ENCODE measurements at places on chromosomes 16 and 17.

DNA sequence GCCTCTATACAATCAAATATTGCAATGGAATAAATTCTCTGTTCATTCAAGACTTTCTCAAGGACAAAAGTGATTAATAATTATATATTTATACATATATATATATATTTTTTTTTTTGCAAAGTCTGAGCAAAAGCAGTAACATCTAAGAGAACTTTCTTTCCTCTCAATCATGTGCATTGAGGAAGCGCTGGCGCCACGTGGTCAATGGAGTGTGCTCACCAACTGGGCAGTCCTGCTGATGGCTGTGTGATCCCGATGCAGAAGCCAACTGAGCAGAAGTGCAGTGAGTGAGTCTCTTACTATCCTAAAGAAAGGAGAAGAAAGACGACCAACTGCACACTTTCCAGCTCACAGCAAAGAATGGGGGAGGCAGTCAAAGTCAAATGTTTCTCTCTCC lies 37.2 kb upstream of the ULK2 start:
- no peaks in the 10 kb centered on the region for H3K4me1 ChIP-seq
- H3K27ac ChIP-seq = no peak overlapping the region
- no peaks in the 10 kb centered on the region for H3K27me3 ChIP-seq
- no peaks in the 10 kb centered on the region for H3K36me3 ChIP-seq

- no peak overlapping the region for H3K27ac ChIP-seq
- no peaks in the 10 kb centered on the region for H3K27me3 ChIP-seq
- H3K4me3 ChIP-seq = no peak overlapping the region
- DNase-seq = no peak
- no peaks in the 10 kb centered on the region for H3K4me1 ChIP-seq
- no peaks in the 10 kb centered on the region for H3K36me3 ChIP-seq
Observed at GRCh38 chr16:78574571-78574970, 475.1 kb downstream of the WWOX start.

- H3K27me3 ChIP-seq = no peaks in the 10 kb centered on the region
- no peaks in the 10 kb centered on the region for H3K36me3 ChIP-seq
- no peak for DNase-seq
- no peak overlapping the region for H3K4me3 ChIP-seq
- no peak overlapping the region for H3K27ac ChIP-seq
- no peaks in the 10 kb centered on the region for H3K4me1 ChIP-seq
Observed at GRCh38 chr16:80150978-80151721, 389.6 kb upstream of the DYNLRB2 start.

DNA sequence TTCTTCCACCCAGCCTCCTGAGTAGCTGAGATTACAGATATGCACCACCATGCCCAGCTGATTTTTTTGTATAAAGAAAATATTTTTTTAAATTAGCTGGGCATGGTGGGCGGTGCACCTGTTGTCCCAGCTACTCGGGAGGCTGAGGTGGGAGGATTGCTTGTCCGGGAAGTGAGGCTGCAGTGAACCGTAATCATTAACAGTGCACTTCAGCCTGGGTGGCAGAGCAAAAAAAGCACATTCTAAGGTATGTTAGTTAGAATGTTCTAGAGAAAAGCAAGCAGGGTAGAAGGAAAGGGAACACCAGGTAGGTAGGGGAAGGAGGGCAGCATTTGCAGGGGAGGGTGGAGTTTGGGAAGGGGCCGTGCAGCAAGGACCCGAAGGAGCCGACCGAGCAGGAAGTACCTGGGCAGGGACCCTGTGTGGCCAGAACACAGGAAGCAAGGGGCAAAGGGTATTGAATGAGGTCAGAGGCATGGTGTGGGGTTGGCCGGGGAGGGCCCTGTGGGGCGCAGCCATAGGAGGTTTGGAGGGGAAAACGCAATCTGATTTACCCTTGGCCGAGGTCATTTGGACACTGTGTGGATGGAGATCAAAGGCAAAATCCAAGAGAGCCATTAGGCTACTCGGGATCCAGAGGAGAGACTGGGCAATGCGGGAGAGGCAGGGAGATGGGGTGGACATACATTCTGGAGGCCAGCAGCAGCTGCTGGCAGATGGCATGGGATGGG lies 2.3 kb downstream of the C17orf99 start:
- H3K36me3 ChIP-seq = no peaks in the 10 kb centered on the region
- DNase-seq = no peak
- H3K4me1 ChIP-seq = peaks cover 23% of the 10 kb centered on the region
- H3K27me3 ChIP-seq = no peaks in the 10 kb centered on the region
- H3K4me3 ChIP-seq = no peak overlapping the region

GRCh38 chr17:7834542-7834956 lies 532 bp downstream of the KDM6B start:
- peak overlapping the region; percentile 75 for H3K4me3 ChIP-seq
- no peaks in the 10 kb centered on the region for H3K27me3 ChIP-seq
- peak; percentile 69 for DNase-seq
- peaks cover 9% of the 10 kb centered on the region for H3K4me1 ChIP-seq

DNA sequence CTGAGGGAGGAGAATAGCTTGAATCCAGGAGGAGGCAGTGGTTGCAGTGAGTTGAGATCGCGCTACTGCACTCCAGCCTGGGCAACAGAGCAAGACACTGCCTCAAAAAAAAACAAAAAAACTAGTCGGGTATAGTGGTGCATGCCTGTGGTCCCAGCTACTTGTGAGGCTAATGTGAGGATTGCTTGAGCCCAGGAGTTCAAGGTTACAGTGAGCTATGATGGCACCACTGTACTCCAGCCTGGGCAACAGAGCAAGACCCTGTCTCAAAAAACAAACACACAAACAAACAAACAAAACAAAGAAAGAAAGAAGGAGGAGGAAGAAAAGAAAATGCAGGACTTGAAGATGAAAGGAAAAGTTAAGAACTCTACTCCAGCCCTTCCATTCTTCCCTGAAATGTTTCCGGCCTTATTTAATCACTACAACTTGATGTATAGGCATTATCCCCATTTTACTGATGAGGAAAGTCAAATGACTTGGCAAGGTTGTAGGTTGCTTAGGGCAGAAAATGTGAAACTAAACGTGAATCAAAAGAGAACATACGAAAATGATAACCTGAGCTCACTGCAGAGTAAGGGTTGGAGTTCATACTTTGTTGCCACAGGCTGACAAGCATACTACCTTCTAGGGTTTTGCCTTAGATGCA lies 30.0 kb downstream of the PSME3IP1 start:
- peaks cover 21% of the 10 kb centered on the region for H3K4me1 ChIP-seq
- H3K4me3 ChIP-seq = no peak overlapping the region
- no peak overlapping the region for H3K27ac ChIP-seq
- peaks cover 88% of the 10 kb centered on the region for H3K36me3 ChIP-seq

GRCh38 chr17:40139566-40140058 lies 725 bp upstream of the CASC3 start:
- H3K36me3 ChIP-seq = peaks cover 64% of the 10 kb centered on the region
- peak overlapping the region; percentile 81 for H3K4me3 ChIP-seq
- H3K27me3 ChIP-seq = no peaks in the 10 kb centered on the region
- peaks cover 27% of the 10 kb centered on the region for H3K4me1 ChIP-seq
- DNase-seq = no peak
- peak overlapping the region; percentile 95 for H3K27ac ChIP-seq

- no peak overlapping the region for H3K4me3 ChIP-seq
- no peak for DNase-seq
- no peaks in the 10 kb centered on the region for H3K27me3 ChIP-seq
Observed at GRCh38 chr17:21425736-21426135, 49.6 kb downstream of the KCNJ12 start.

DNA sequence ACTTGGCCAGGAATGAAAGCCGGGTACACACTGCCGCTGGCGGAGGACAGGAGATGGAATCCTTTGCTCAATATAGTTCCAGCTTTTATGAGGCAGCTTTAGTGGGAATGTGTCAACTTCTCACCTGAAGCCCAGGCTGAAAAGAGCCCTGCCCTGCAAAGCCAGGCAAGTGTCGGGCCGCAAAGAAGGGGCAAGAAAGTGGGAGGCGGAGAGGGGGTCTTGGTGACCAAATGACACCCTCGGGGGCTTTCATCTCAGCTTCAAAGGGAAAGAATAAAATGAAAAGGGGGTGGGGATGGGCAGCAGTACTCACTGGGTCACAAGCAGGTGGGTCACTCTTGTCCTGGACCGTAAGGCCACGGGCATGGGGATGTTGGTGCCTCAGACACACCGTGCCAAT lies 62.9 kb downstream of the C16orf95 start:
- H3K27ac ChIP-seq = no peak overlapping the region
- DNase-seq = no peak
- H3K4me3 ChIP-seq = no peak overlapping the region
- H3K36me3 ChIP-seq = no peaks in the 10 kb centered on the region
- no peaks in the 10 kb centered on the region for H3K4me1 ChIP-seq
- H3K27me3 ChIP-seq = no peaks in the 10 kb centered on the region

DNA sequence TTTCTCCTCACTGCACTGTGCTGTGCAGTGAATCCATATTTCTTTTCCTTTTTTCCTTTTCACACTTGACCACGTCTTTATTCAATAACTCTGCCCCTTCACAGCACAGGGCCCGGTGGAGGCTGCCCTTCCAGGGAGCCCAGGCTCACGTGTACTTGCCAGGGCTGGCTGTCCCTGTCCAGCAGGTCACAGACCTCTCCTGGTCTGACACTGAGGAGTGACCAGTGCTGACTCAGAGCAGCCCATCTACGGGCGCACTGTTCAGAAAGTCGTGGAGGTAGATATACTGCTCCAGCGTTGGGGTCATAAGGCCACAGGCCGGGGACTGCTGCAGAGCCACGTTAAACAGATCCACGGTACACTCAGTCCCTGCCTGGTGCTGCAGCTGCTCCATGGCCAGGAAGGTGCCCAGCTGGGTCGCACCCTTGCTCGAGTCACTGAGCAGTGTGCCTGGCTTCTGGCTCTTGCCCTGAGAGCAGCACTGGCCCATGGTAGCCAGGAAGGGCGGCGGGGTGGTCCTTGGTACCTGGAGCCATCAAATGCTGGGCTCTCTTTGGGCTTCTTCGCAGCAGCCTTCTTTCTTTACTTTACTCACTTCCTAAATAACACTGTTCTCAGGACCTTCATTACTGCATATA lies 531.7 kb downstream of the CDH13 start:
- no peaks in the 10 kb centered on the region for H3K36me3 ChIP-seq
- H3K27me3 ChIP-seq = no peaks in the 10 kb centered on the region
- H3K4me3 ChIP-seq = no peak overlapping the region
- no peak overlapping the region for H3K27ac ChIP-seq

DNA sequence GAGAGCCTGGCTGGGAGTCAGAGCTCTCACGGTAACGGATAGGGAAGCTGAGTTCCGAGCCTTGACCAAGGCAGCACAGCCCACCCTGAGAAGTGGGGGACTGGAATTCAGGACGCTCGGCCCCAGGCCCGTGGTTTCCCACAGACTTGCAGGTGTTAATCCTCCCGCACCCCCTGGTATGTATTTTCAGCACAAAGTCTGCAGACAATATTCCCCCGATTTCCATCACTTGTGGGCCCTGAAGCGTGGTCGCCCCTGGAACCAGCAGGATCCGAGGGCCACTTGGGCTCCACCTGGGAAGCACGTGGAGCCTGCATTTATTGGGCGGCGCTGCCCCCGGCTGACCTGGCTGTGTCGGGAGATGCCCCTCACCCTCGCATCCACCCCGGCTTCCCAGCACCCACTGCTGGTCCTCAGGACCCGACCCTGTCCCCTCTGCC lies 60.2 kb downstream of the WSB1 start:
- no peak for DNase-seq
- H3K27ac ChIP-seq = peak overlapping the region; percentile 85
- peak overlapping the region; percentile 52 for H3K4me3 ChIP-seq
- no peaks in the 10 kb centered on the region for H3K36me3 ChIP-seq
- no peaks in the 10 kb centered on the region for H3K27me3 ChIP-seq

DNA sequence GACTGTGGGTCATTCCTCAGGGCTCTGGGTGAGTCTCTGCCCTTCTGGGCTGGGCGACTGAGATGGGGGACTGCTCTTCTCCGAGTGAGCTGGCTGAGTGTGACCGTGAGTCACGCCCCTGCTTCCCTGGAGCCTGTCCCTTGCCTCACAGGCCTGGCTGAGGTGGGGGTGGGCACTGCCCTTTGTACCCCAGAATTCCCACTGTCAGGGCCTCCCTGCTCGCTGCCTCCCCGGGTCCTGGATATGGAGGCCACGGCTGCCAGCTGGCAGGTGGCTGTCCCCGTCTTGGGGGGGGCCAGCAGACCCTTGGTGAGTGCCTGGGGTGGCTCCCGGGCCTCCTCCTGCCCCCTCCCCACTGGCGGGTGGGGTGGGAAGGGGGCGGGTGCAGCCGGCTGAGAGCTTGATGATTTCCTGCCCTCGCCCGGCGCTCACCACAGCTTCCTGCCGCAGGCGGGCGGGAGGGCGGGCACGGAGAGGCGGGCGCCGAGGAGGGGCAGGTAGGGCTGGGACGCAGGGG lies at the start of gene LAT:
Gene LAT, plus strand, starts transcription at position 434 of the 517 bp plus-strand sequence. CDS start 366 bp downstream, outside the sequence.
- DNase-seq = no peak
- no peaks in the 10 kb centered on the region for H3K4me1 ChIP-seq
- peak within 1 kb of the TSS; percentile 31 for H3K4me3 ChIP-seq
- no peak within 1 kb of the TSS for H3K27ac ChIP-seq
- no peaks in the 10 kb centered on the region for H3K27me3 ChIP-seq
